Stimulated activated CD8-positive, alpha-beta memory T cell treated with anti-CD3 and anti-CD28 coated beads, Interleukin-7, amount 100 ng/mL, for 4 hours (primary cell): ENCODE measurements at places on chromosomes 12 and 14.

DNA sequence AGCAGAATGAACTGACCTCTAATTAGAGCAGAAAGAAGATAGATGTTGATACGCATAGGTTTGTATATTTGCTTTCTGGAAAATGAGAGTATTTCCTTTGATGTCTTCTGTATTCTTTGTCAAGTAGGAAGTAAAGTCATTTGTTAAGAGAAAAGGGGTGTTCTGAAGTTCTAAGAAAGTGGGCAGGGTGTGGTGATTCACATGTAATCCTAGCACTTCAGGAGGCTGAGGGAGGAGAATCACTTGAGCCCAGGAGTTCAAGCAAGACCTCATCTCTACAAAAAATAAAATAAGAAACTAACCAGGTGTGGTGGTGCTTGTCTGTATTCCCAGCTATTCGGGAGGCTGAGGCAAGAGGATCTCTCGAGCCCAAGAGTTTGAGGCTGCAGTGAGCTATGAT lies 2.8 kb downstream of the RHNO1 start:
- no peak for DNase-seq

GRCh38 chr14:65103150-65103760 lies 938 bp upstream of the MAX start:
- DNase-seq: no peak

DNA sequence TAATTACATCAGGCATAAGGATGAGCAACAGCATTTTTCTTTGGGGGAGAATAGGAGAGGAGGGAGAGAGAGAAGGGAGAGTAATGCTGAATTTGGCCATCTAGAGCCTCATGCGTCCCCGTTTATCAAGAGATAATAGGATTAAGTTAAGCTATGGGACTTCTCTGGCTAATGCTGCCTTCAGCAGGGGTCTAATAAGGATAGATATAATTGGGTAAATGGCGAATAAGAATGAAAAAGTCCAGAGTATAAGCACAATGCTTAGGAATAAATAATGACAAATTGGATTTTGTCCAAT lies 470.0 kb downstream of the EGLN3 start:
- no peak for DNase-seq

GRCh38 chr14:50882932-50883826 lies 11.3 kb downstream of the ABHD12B start:
- DNase-seq: no peak

- DNase-seq: no peak
Measured at GRCh38 chr14:93299416-93299815, 33.4 kb downstream of the BTBD7 start.

DNA sequence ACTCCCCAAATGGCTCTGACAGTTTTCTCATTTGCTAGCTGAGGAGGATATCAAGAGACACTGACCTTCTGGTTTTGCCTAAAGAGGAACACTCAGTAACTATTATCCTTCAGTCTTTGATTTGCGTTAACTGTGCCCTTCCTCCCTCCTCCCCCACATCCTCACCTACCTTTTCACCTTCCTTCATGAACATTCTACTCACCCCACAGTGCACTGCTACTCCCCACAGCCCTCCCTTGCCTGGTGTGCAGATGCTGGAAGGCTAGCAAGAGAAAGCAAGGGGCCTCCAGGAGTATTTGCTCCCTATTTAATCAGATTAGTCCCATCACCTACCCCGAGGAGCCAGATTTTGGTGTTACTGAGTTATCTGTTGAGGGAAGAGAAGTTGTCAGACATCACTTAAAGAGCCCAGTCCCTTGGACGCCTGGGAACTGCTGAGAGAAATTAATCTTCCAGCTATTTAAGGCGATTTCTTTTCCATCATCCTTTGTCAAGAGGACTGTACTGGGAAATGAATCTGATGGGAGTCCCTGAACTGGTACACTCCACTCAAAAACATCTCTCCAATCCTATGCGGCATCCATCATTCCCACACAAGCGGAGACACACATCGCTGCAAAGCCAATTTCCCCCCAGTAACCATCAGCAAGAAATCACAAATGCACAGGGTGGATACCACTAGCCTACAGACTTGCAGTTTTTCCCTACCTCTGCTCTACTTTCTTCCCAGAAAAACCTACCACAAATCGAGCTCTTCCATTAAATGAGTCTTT lies 11.5 kb downstream of the PSMB5 start:
- no peak for DNase-seq

- DNase-seq: no peak
Measured at GRCh38 chr12:117836476-117836875, 132.3 kb downstream of the KSR2 start.
